ENCODE measurements at places on chromosomes 16 and 17.

DNA sequence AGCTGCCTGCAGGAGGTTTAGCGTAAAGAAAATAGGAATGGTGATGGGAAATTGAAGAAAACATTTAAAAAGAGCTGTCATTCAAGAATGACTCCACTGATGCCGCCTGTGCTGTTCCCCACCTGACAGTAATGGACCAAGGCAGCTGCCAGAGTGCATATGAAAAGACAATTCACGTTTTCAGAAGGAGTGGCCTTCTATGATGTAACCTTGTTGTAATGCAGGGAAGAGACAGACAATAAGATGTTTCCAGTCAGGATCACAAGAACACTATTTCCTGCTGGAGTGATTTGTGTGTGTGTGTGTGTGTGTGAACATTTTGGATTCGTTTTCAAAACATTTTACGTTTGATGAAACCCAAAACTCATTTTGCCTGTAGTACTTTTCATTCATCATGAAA lies 203.7 kb downstream of the LGALS9B start:
- no peak for DNase-seq

DNA sequence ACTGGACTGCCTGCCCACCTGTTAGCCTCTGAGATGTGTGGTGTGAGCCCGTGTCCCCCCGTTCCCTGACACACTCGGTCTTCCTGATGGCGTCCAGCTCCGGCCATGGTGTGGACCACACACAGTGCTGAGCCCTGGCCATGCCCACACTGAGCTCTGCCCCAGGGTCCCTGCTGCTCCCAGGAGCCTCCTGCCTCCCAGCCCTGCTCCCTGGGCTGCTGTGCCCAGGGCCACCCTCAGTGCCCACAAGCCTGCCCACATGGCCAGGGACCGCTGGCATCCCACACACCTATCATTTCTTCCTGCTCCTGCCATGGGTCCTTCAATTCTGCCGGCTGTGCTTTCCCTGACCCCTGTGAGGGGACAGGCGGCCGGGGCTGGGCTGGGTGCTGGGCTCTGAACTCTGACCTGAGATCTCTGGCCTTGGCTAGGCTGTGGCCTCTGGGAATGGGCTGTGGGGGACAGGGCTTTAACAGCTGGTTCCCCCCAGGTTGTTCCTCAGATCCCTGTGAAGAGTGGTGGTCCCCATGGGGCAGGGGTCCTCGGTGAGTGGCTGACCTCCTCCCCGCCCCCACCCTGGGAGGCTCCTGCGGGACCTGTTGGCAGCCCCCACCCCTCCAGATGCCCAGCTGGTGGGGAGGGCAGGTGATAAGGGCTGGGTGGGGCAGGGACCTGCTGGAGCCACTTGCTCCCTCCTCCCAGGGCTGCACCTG lies 4.0 kb downstream of the CEMP1 start:
- no peak for DNase-seq

DNA sequence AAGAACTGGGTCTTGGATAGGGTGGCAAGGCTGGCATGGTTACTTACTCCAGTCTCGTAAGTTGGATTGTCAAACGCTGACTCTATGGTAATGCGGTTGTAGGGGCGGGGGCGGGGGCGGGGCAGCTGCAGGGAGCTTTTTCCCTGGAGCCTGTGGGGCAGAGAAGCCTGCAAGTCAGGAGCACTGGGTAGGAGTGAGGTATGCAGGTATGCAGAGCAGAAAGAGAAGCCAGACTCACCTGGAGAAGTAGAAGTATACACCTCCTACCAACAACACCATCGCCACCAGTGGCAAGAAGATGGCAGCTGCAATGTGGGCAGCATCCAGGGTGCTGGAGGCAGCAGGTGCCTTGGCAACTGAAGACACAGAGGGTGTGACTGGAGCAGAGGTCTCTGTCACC lies 4.8 kb upstream of the PHF12 start:
- no peak for DNase-seq

DNA sequence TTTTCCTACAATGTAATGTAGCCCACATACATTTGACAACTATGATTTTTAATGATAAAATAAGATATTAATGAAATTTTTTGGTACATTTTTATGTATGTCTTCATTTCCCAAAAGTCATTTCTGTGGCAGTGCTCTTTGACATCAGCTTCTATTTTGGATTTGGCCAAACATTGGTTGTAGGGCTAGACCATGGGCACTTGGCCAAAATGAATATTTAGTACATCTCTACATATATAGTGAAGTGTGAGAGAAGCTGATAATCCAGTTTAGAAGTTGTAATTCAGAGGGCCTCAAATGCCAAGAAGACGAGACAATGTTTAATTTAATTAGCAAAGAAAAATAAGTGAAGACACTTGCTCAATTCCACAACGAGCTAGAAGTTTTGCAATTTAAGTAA lies 724.9 kb upstream of the SOX9 start:
- DNase-seq = no peak

DNA sequence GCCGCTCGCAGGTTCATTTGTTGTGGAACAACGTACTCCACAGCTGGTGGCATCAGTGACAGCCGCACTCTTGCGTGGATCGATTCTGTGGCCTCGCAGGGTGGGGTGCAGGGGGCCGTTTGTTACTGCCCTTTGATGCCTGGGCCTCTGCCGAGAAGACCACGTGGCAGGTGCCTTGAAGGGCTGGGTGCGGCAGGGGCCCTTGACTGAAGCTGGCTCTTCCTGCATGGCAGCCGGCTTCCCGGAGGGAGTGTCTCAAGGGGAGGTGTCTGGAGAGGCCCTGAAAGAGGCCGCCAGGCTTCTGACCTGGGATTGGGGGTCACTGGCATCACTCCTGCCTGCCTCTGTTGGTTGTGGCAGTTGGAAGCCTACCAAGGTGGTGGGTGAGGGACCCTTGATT lies 43.8 kb downstream of the TBCD start:
- no peak for DNase-seq

All from AG09319 (cell line).